Muscle of back (tissue), 13 donors: ENCODE measurements at places on chromosomes 1 and 21.

DNA sequence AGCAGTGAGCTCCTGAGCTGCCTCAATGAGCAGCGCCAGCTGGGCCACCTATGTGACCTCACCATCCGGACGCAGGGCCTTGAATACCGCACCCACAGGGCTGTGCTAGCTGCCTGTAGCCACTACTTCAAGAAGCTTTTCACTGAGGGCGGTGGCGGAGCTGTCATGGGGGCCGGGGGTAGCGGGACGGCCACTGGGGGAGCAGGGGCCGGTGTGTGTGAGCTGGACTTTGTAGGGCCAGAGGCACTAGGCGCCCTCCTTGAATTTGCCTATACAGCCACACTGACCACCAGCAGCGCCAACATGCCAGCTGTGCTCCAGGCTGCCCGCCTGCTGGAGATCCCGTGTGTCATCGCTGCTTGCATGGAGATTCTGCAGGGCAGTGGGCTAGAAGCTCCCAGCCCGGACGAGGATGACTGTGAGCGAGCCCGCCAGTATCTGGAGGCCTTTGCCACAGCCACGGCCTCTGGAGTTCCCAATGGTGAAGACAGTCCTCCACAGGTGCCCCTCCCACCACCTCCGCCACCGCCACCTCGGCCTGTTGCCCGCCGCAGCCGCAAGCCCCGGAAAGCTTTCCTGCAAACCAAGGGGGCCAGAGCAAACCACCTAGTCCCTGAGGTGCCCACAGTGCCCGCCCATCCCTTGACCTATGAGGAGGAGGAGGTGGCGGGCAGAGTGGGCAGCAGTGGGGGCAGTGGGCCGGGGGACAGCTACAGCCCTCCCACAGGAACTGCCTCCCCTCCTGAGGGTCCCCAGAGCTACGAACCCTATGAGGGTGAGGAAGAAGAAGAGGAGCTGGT lies 12.3 kb downstream of the ZBTB7B start:
- no peak for DNase-seq

- no peak for DNase-seq
These were observed 155.9 kb downstream of the PLXNA2 start for GRCh38 chr1:208088319-208088718.

DNA sequence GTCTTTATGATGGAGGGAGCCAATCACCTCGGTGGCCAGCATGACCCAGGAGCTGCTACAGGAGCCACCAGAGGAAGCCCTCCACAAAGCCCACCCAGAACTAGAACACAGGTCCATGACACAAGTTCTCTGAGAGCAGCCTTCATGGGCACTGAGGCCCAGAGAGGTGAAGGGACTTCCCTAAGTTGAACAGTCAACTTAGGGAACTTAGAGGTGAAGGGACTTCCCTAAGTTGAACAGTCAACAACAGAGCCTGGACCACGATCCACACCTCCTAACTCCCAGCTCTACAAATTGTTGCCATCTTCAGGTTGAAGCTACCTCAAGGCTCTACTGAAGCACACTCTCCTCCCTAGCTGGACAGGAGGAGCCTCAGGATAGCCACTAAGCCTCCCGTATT lies 132.7 kb downstream of the CCDC185 start:
- no peak for DNase-seq

GRCh38 chr1:67191668-67192520 lies 25.6 kb downstream of the IL23R start:
- no peak for DNase-seq

DNA sequence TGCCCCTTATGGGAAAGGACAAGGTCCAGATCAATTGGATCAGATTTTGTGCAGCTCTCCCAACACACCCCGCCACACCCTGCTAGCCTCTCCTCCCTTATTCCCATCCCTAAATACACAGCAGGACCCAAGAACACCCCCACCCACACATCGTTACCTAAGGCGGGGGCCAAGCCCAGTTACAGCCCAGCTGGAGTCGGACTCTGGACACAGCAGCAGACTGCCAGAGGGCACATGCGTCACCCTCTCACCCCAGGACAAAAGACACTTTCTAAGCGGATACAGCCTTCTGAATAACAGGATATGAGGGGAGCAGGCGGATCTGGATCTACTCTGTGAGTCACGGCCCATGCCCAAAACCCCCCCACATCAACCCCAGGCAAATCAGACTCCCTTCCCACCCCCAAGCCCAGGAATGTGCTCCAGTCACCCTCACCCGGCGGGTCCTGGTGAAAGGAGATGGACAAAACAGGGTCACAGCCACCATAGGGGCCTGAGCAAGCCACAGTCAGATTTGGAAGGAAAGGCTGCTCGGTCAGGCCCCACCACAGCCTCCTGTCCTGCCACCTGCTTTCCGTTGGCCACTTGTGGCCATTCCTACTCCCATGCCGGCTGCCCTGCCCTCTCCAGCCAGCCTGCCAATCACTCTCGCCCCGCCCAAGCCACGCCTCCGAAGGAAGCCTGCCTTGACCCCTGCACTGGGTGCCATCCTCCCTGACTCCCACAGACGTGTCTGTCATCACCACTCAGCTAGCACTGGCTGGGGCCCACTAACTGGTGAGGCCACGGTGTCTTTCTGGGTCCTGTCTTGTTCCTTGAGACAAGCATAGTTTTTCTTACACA lies 4.0 kb downstream of the S100A16 start:
- peak; percentile 61 for DNase-seq

GRCh38 chr1:197733324-197733723 lies 42.0 kb downstream of the DENND1B start:
- DNase-seq: no peak

DNA sequence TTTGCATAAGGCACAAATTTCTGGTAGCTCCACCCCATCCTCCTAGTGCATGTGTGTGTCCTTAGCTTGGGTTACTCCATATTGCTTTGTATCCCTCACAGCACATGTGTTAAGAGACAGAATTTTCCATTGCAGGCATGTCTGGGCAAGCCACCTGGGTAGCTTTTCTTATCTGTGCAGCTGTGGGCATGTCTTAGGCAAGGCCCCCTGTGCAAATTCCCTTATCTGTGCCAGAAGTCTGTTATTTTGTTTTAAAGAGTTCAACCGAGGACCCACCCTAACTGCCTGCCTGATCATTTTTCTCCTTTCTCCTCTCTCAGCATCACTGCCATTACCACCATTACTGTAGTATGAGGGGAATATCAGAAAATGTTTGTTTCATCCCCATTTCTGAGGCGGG lies 131.9 kb downstream of the CYYR1 start:
- no peak for DNase-seq

- DNase-seq: no peak
These were observed 91.0 kb downstream of the PTPN14 start for GRCh38 chr1:214460304-214460916.

GRCh38 chr1:195236991-195237889 lies 1371.0 kb downstream of the KCNT2 start:
- DNase-seq: peak; percentile 53

DNA sequence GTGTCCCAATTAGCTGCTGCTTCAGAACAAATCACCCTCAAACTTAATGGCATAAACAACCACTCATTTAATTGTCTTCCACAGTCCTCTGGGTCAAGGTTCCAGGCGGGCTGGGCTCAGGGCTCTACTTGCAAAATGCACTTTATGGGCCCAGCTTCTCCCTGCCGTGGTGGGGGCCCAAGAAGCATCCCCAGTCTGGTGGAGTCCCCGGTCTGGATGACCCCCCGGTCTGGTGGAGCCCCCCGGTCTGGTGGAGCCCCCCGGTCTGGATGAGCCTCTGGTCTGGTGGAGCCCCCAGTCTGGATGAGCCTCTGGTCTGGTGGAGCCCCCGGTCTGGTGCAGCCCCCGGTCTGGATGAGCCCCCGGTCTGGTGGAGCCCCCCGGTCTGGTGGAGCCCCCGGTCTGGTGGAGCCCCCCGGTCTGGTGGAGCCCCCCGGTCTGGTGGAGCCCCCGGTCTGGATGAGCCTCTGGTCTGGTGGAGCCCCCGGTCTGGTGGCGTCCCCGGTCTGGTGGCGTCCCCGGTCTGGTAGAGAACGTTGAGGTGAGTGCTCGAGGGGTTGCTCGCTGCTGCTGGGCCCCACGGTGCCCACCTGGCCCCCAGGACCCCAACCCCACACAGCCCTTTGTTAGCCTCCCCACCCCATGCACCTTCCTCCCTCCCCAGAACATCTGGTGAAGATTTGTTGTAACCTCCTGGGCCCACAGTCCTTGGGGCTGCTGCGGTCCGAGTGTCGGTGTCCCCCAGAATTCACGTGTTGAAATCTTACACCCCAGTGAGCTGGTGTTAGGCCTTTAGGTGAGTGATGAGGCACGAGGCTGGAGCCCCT lies 33.8 kb downstream of the POFUT2 start:
- no peak for DNase-seq

GRCh38 chr1:7534061-7534825 lies 236.9 kb upstream of the VAMP3 start:
- no peak for DNase-seq

GRCh38 chr1:119910618-119911017 lies 14.3 kb upstream of the ADAM30 start:
- no peak for DNase-seq

DNA sequence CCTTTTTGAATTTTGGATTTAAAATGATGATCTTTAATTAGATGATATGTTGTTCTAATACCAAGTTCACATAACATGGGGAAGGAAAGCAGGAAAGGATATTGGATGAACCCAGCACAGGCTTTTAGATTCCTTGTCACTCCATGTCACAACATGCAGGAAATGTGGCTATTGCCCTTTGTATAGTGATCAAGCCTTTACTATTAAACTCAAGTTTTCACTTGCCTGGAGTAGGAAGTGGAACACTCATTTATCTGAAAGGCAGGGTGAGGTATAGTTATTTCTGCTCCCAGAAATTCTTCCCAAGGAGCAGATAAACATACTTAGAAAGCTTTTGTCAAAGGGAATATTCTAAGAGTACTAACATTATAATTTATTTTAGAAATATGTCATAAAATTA lies 37.2 kb upstream of the BCAS2 start:
- DNase-seq: no peak

GRCh38 chr1:24828183-24828886 lies 83.1 kb downstream of the CLIC4 start:
- no peak for DNase-seq

- no peak for DNase-seq
These were observed 231.9 kb downstream of the TOMM20 start for GRCh38 chr1:234896477-234897389.

GRCh38 chr1:65190229-65190628 lies 42.2 kb downstream of the AK4 start:
- no peak for DNase-seq

- peak; percentile 68 for DNase-seq
These were observed 7.7 kb upstream of the PPM1J start for GRCh38 chr1:112722601-112723510.

- no peak for DNase-seq
These were observed 231.3 kb downstream of the ADGRL2 start for GRCh38 chr1:82032068-82032467.

DNA sequence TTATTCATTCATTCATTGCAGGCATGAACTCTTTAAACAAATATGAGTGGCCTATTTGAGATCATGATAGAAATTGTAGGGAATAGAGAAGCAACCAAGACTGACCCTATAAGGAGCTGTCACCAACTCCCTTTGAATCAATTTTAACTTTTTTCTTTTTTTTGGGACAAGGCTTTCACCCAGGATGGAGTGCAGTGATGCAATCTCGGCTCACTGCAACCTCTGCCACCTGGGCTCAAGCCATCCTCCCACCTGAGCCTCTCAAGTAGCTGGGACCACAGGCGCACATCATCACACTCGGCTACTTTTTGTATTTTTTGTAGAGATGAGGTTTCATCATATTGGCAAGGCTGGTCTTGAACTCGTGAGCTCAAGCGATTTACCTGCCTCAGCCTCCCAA lies 17.1 kb upstream of the ATP5PO start:
- no peak for DNase-seq

- DNase-seq: no peak
These were observed 1.9 kb downstream of the EEIG2 start for GRCh38 chr1:108561689-108562326.

DNA sequence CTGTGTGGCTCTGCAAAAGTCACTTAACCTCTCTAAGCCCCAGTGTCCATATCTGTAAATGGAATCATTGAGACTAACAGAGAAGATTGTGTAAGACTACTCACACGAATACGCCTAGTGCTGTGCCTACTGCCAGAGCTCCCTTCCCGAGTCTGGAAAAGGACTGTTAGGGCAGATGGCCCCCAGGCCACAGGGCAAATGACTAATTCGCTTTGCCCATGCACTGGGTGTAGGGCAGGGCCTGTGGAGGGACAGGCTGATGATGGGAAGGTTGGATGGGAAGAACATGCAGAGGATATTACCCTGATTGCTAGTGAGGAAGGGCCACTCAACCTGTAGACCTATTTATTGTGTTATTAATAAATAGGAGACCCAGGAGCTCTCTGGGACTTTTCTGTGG lies 4.2 kb upstream of the GPR61 start:
- DNase-seq: no peak

- DNase-seq: no peak
These were observed 20.8 kb upstream of the BTG2 start for GRCh38 chr1:203284411-203285123.

DNA sequence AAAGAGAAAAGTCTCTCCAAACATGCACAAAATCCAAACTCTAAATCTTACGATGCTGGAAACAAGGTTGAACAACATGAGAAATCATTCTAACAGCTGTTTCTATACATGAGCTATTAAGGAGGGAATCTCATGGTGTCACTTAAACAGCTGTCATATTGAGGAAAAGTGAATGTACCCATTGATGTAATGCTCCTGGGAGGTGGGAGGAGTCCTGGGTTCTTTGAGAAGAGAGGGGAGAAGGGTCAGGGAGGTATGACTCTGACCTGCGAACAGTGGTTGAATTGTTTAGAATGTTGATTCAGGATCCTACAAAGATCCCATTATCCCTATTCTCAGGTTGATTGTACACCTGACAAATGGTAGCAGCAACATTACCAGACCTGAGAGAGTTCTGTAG lies 49.3 kb downstream of the ZC3H11B start:
- no peak for DNase-seq

- no peak for DNase-seq
These were observed 57.0 kb upstream of the TARBP1 start for GRCh38 chr1:234535763-234536515.

DNA sequence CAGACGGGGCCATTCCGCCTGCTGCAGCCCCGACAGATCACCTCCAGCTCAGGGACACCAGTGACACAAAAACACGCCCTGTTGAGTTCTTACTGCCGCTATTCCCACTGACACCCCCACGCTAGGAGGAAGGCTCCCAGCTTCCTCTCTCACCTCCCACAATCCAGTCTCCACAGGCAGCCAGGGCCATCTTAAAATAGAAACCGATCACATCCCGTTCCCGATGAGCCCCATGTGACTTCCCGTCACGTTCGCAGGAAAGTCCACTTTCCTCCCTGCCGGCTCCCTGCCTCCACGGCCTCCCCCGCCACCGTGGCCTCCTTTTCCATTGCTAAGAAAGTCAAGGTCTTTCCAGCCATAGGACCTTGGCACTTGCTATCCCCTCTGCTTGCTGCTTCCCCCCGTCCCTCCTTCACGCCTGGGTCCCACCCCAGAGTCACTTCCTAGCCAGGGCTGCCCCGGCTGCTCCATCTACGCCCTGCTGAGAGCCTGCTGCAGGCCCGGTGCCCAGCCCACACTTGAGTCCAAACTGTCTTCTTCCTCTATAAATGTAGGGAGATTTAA lies 24.0 kb upstream of the DDOST start:
- no peak for DNase-seq

- DNase-seq: no peak
These were observed 10.9 kb upstream of the EDN2 start for GRCh38 chr1:41495210-41495948.
